ENCODE measurements at places on chromosomes 3 and 15.

DNA sequence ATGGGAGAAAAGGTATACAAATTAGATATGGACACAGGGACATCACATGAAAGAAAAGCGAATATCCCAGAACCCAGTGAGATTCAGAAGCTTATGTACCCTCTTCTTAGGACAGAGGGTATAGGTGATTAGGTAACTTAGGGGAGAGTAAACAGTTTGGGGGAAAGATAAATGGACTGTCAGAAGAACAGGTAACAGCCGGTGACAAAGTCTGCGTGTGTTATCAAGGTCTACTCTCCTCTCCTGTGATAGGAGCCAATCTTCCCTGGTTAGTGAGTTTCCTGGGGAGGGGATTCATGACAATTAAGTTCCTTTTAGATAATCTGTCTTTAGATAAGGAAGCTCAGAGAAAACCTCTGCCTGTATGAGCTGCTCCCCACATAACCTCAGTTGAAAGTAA is 30.6 kb upstream of the SNRPN start:
- no peak for DNase-seq

DNA sequence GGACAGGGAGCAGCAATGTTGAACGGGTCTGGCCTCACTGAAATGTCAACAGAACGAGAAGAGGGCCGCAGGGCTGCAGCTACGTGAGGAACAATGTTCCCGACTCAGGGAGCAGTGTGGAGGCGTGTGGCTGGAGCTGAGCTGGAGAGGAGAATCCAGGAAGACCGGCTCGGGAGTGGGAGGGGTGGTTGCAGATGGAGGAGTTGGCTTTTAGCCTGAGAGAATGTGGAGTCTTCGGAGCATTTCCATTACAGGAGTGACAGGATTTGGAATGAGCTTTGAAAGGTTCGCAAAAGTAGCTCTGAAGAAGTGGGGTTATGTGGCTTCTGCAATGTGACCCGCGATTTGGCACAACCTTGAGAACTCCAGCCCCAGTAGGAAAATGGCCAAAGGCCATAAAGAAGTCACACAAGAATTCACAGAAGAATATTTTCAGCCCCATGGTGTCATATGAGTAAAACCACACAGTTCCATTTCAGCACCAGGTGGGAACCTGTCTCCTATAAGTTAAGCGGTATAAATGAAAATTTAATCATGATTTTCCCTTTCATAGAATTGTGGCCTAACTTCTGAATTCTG is 78.8 kb upstream of the NSMCE3 start:
- peak; percentile 61 for DNase-seq

DNA sequence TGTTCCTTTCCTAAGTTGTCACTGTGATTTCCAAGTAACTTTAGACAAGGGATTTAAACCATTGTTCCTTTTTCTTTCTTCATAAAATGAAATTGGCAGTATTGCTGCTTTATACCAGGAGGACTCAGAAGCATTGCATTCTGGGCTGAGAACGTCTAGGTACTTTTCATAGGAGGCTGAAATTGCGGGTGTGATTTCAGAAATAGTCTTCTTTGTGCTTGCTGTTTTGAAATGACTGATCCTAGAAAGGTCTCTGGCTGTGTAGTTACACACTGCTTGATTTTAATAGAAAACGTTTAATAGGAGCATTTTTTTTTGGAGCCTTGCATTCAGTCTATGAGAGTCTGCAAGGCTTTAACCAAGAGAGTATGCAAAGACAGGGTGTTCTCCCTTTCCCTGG is 56.3 kb downstream of the PPM1L start:
- no peak for DNase-seq

GRCh38 chr3:142175478-142175877 is 26.1 kb upstream of the TFDP2 start:
- no peak for DNase-seq

DNA sequence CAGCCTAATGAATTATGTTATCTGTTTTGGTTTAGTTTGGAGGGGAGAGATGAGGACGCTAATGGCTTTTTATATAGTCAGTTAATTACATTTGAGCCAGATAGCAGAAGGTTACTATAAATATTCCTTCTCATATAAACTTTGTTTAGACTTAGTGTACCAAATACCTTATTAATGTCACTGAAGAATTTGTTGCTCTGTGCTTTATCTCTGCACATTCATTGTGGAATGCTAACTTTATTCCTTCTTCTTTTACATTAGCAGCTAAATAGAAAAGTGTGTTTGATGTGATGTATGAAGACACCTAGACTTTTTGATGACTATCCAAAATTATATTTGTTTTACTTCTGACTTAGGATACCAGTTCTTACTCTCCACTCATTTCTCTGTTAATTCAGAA is 105.2 kb downstream of the EPHA3 start:
- DNase-seq = no peak

DNA sequence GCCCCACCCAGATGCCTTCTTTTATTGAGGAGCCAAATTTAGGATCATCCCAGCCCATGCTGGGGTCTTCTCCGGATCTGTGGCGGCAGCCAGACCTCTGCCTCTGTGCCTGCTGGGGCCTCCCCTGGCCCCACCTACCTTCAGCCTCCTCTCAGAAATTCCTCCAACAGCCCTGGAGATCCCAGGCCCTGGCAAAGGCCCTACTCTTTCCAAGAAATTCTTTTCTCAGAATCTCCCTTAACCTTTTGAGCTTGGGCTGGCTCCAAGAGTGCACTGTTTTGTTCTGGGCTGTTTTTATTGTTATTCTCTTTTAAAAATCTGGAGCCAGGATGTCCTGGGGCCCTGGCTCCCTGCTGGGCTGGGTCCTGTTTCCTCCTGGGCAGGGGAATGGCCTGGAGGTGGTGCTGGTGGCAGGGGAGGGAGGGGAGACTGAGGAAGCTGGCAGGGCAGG is 57.8 kb downstream of the GRIP2 start:
- DNase-seq = no peak

DNA sequence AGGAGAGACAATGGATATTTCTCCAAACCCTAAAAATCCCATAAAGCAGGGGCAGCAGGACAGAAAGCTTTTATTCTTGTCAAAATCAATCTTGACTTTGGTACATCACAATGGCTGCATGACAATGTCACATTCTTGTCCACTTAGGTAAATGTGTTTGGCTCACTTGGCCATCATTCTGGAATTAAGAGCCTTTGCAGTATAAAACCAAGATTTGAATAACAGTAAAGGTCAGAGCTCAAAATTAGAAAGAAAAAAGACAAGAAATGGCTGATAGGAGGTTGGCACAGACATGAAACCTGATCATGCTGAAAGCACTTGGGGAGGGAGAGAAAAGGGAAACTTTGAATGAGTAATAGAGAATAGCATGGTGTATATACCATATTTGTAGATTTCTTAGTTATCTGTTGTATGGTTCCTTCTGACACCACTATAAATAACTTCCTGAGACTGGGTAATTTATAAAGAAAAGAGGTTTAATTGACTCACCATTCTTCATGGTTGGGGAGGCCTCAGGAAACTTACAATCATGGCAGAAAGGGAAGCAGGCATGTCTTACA is 158.5 kb upstream of the SGO1 start:
- DNase-seq = peak; percentile 3

DNA sequence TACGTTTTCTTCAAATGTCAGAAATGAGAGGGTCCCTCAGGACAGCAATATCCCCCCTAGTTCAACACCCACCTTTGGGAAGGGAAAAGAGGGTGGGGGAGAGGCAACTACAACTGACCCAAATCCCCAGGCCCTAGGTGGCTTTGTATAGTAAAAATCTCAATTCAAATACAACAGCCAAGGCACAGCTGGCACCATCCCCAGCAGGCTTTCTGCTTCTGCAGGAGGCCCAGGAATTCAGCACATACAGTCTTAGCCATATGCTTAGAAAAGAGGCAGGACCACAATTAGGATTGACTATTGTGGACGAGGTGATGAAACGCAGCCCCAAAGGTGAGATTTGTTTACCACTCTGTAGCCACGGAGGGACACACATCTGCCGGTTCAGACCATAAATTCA is 15.8 kb downstream of the NR2E3 start:
- no peak for DNase-seq

GRCh38 chr15:90300988-90301706 is 35.7 kb downstream of the NGRN start:
- DNase-seq = peak; percentile 40

DNA sequence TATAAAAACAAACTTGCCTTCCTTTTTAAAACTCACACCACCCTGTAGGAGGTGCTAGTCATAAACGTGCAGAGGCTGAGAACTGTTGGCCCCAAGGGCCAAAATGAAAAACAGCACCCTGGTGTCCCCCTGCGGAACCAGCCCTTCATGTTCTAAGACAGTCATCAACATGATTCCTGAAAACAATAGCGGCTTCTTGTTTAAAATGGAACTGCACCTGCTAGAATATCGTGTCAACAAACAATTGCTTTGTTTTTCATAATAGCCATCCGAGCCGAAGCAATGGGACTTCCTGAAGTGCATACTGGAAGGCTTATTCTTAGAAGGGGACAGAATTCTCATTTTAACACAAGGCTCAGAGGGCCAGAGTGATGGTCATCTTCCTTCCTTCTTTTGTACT is 43.7 kb downstream of the MECOM start:
- no peak for DNase-seq

- no peak for DNase-seq
These were observed 88.3 kb downstream of the NPAP1 start for GRCh38 chr15:24763891-24764290.

DNA sequence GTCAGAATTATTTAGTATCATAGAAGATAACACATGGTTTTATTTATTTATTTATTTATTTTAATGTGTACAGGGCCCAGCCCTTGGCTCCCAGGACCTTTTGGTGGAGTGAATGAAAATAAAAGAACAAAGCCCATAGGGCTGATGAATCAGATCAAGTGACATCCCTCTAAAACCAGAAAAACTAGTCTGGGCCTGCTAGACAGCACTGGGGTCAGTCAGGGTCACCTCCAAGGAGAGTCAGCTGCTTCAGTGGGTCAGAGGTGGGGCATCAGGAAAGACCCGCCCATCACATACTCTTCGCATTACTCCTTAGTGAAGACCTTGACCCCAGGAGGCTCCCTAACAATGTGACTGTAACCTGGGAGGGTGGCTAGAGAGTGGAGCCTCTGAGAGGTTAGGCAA is 12.8 kb downstream of the PPCDC start:
- no peak for DNase-seq

DNA sequence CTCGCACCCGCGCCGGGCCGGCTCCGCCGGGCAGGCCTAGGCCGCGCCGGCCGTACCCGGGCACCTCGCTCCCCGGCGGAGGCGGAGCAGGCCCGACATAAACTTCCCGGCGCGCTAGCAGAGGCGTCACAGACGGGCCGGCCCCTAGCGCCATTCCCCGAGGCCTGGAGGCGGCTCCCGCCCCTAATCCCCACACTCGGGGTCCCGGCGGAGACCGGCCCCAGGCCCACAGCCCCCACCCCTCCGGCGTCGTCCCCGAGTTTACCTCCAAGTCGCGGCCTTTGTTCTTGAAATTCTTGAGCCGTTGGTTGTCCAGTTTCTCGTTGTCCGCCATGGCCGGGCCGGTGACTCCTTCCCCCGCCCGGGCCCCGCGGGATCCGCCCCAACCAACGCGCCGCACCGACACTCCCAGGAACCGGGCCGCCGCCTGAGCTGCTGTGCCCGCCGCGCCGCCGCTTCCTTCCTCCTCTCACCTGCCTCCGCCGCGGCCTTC is 376 bp downstream of the KPNA4 start:
- peak; percentile 61 for DNase-seq

DNA sequence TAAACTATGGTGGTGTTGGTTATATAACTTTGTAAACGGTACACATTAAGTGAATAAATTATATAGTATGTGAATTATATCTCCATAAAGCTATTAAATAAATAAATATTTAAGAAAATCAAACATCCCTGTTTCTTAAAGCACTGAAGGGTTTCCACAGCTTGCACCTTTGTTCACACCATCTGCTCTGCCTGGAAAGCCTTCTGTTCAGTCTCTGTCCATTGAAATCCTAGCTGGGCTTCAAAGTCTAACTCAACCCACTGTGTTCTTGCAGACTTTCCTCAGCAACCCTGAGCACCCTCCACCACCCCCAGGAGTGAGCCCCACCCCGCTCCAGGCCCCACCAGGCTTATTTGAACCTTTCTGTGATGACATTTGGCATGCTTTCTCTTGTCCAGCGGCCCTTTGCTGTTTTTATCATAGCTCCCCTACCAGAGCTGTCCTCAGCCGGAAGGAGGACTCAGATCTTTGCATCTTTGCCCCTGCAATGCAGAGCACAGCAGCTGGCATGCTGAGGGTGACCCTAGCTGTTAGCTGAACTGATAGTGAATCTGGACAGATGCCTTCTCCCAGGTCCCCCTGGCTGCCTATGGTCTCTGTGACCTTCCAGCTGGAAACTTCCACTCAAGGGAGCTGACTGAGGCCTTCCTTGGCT is 105.2 kb downstream of the DAPK2 start:
- no peak for DNase-seq

DNA sequence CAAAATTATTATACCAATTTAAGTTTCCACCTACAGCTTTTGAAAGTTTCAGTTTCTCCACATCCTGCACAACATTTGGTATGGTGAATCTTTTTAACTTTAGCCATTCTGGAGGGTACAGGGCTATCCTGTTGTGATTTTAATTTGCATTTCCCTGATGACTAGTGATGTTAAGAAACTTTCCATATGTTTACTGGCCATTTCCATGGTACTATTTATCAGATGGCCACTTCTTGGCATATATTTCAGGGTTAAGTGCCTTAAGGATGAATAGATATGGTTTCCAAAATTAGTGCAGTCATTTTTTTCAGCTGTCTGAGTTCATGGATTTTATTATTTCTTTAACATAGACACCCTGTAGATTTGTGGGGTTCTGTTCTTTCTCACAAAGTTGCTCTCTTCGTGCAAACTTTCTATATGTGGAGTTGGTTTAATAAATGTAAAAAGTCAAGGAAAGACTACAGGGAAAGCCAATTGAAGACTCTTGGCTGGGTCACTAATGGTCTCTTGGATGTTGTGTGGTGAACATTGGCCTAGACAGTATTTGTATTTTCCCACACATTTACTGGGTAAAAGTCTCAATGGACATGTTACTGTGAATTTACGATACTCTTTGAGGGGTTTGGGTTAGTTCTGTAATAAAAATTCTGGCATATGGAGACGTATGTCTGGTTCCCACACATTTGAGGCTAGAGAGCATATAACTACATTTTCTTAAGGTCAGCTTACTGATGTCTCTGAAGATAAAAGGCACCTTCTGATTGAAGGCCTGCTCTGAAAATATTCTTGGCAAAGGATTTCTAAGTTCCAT is 147.5 kb upstream of the PDZRN3 start:
- DNase-seq = peak; percentile 17

GRCh38 chr15:31268911-31269784 is 57.5 kb upstream of the KLF13 start:
- DNase-seq = no peak

- no peak for DNase-seq
These were observed 581.9 kb downstream of the TUSC7 start for GRCh38 chr3:117291476-117291875.

- DNase-seq = peak; percentile 19
These were observed 114.6 kb downstream of the TUSC7 start for GRCh38 chr3:116824208-116824607.

- no peak for DNase-seq
These were observed 116.9 kb downstream of the EPHA6 start for GRCh38 chr3:96931119-96931862.

All from fibroblast of skin of abdomen (primary cell).